ENCODE measurements at places on chromosomes 13 and 19. TPM values are rescaled to one million over a fixed set of nuclear protein-coding genes. Genes with fewer than 3 reads are reported as not detected.
A peak's percentile ranks its signal among the peaks of the same experiment; 100 is the strongest.

PALM gene
- 29.2 TPM for polyA plus RNA-seq

TUBB4A gene
- polyA plus RNA-seq = 7.3 TPM

C13orf42 gene
- polyA plus RNA-seq = not detected

ATP8B3 gene
- 0.99 TPM for polyA plus RNA-seq

ZNF442 gene
- polyA plus RNA-seq = 2.2 TPM

GRCh38 chr13:87810391-87810801, 139.2 kb downstream of the SLITRK5 start:
- H3K27me3 ChIP-seq = no peaks in the 10 kb centered on the region
- no peaks in the 10 kb centered on the region for H3K36me3 ChIP-seq
- no peaks in the 10 kb centered on the region for H3K4me1 ChIP-seq
- no peak overlapping the region for H3K4me3 ChIP-seq
- DNase-seq = no peak
- H3K27ac ChIP-seq = no peak overlapping the region

DNA sequence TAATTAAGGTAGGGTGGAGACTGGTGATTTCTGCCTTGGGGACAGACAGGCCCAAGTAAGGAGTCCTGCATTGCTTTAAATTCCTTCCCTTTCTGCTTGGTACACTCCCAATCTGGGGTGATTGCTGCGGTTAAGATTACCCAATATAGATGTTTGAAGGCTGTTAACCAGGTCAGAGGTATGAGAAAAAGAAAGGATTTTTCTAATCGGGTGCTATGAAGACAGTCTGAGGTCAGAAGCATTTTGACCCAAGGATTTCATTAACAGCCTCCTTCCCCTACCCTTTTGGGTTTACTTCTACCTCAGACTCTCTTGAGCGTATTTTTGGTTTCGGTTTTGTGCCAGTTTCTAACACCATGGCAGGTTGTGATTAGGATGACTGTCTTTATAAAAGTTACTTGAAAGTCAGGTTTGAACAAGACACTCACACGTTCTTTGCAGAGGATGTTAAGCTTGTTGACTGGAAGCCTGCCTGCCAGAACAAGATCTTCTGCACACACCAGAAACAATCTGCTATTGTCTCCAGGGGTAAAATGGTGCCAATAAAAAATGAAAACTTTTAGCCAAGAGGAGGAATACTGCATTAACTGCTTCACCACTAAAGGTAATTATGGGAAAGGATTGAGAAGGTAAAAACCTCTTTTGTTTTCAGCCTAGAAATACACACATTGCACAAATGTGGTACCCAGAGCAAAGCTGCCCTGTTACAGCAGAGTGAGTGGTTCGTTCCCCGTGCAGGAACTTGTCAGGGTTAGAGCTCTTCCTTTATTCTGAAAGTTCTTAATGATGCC, 108.8 kb downstream of the NDFIP2 start:
- DNase-seq = no peak
- no peaks in the 10 kb centered on the region for H3K4me1 ChIP-seq

DNA sequence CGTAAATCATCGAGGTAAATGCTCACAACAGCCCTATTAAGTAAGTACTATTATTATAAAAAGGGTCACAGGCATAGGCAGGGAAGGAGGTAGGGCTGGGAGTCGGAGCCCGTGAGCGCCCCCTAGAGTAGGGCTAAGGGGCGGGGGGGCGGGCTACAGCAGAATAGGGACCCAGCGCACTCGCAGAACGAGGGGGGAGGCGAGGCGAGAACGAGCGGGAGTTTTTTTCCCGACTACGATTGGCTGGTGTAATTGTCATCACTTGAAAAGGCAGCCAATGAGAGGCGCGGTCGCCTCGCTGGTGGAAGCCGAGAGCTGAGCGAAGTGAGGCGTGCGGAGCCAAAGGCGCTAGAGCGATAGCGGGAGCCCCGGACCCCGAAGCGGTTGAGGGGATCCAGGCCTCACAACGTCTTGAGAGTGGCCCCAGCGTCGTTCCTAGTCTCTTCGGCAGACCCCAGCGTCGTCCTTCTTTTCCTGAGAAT, 24.2 kb downstream of the KEAP1 start:
- peaks cover 10% of the 10 kb centered on the region for H3K27me3 ChIP-seq
- H3K4me1 ChIP-seq = peaks cover 7% of the 10 kb centered on the region
- no peaks in the 10 kb centered on the region for H3K36me3 ChIP-seq
- H3K4me3 ChIP-seq = no peak overlapping the region
- peak; percentile 73 for DNase-seq

DNA sequence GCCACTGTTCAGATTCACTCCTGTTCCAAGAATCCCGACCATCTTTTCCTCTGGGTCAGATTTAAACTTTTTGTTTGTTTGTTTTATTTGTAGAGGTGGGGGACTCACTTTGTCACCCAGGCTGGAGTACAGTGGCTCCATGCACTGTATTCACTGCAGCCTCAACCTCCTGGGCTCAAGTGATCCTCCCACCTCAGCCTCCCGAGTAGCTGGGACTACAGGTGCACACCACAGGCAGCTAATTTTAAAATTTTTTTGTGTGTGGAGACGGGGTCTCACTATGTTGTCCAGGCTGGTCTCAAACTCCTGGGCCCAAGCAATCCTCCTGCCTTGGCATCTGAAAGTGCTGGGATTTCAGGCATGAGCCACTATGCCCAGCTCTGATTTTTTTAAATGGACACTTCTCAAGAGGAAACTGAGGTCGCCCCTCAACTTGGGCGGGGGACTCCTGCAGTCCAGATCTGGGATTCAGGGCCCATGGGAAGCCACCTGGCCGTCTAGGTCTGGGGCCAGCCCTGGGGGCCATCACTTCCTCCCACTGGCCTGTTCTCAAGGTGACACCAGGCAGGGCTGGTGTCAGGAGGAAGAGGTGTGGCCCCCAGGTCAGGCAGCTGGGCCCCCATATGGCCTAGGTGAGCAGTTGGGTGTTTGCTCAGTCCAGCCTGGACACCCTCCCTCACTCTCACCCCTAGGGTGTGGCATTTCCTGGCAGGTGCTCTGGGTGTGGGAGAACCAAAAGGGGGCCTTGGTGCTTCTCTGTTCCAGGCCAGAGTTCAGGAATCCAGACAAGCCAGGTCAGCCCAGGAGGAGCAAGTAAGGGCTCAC, 1.3 kb downstream of the B3GNT3 start:
- H3K27ac ChIP-seq = peak overlapping the region; percentile 99
- peak; percentile 98 for DNase-seq
- H3K36me3 ChIP-seq = peaks cover 6% of the 10 kb centered on the region

DNA sequence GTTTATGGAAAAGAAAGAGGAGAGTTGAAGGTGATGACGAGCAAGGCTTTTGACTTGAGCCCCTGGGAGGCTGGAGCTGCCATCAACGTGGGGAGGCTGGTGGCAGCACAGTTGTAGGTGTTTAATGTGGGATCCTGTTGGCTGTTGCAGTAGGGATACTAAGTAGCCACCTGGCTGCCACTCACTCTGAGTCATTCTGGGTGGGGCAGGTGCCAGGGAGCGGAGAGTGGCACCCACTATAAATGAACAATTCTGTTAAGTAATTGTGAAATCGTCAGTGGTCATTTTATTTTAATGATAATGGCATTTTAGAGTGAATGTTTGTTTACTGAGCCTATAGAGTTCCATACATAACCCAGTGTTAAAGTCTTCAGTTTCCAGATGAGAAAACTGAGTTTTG, 9.8 kb downstream of the ZNF317 start:
- no peaks in the 10 kb centered on the region for H3K4me1 ChIP-seq
- H3K4me3 ChIP-seq = no peak overlapping the region
- H3K27ac ChIP-seq = no peak overlapping the region
- no peaks in the 10 kb centered on the region for H3K27me3 ChIP-seq
- DNase-seq = no peak

NUFIP1 gene
- polyA plus RNA-seq = 8.7 TPM

DNA sequence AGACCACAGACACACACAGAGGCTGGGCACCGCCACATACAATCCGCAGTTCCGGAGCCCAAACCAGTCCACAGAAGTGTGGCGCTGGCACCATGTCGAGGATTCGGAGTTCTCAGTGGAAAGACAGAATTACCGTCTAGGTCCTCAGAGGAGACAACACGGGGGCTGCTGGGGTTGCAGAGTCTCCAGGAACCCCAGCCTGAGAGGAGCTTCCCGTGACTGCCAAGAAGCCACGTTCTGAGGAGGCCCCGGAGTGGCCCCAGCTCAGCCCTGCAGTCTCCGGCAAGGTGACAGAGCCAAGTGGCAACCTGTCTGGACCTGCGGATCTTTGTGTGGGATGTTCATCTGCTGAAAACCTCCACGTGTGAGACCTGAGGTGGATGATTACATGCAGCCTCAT, 7.3 kb upstream of the ADPRHL1 start:
- peaks cover 44% of the 10 kb centered on the region for H3K36me3 ChIP-seq
- DNase-seq = no peak
- no peak overlapping the region for H3K4me3 ChIP-seq
- H3K27ac ChIP-seq = no peak overlapping the region
- no peaks in the 10 kb centered on the region for H3K4me1 ChIP-seq

GRCh38 chr13:60118696-60119400, 44.9 kb downstream of the DIAPH3 start:
- no peaks in the 10 kb centered on the region for H3K36me3 ChIP-seq
- no peak for DNase-seq
- no peak overlapping the region for H3K27ac ChIP-seq
- no peaks in the 10 kb centered on the region for H3K4me1 ChIP-seq
- no peak overlapping the region for H3K4me3 ChIP-seq
- no peaks in the 10 kb centered on the region for H3K27me3 ChIP-seq

KLK15 gene
- 0.10 TPM for polyA plus RNA-seq

- no peak overlapping the region for H3K4me3 ChIP-seq
- peaks cover 41% of the 10 kb centered on the region for H3K4me1 ChIP-seq
- no peak for DNase-seq
- H3K27me3 ChIP-seq = no peaks in the 10 kb centered on the region
- H3K27ac ChIP-seq = peak overlapping the region; percentile 96
- peaks cover 10% of the 10 kb centered on the region for H3K36me3 ChIP-seq
These were observed 6.8 kb downstream of the ZC3H4 start for GRCh38 chr19:47106821-47107201.

IGFL3 gene
- polyA plus RNA-seq = not detected

- H3K4me1 ChIP-seq = peaks cover 4% of the 10 kb centered on the region
- H3K4me3 ChIP-seq = no peak overlapping the region
- DNase-seq = no peak
- H3K36me3 ChIP-seq = peaks cover 18% of the 10 kb centered on the region
- H3K27me3 ChIP-seq = no peaks in the 10 kb centered on the region
- no peak overlapping the region for H3K27ac ChIP-seq
These were observed 57.8 kb downstream of the CCDC70 start for GRCh38 chr13:51919531-51919930.

- no peak for DNase-seq
- H3K27me3 ChIP-seq = no peaks in the 10 kb centered on the region
- H3K36me3 ChIP-seq = no peaks in the 10 kb centered on the region
- H3K27ac ChIP-seq = no peak overlapping the region
- no peak overlapping the region for H3K4me3 ChIP-seq
These were observed 318.8 kb downstream of the TEX29 start for GRCh38 chr13:111639196-111639705.

- peaks cover 4% of the 10 kb centered on the region for H3K4me1 ChIP-seq
- H3K4me3 ChIP-seq = peak within 1 kb of the TSS; percentile 100
- peak; percentile 100 for DNase-seq
- peak within 1 kb of the TSS; percentile 77 for H3K27ac ChIP-seq
- peaks cover 24% of the 10 kb centered on the region for H3K36me3 ChIP-seq
- H3K27me3 ChIP-seq = no peaks in the 10 kb centered on the region
These were observed at the start of gene AKAP8L for GRCh38 chr19:15418579-15419412. Gene AKAP8L (minus strand): TSS chr19:15418988. CDS start chr19:15418923, 65 bp downstream.

DNA sequence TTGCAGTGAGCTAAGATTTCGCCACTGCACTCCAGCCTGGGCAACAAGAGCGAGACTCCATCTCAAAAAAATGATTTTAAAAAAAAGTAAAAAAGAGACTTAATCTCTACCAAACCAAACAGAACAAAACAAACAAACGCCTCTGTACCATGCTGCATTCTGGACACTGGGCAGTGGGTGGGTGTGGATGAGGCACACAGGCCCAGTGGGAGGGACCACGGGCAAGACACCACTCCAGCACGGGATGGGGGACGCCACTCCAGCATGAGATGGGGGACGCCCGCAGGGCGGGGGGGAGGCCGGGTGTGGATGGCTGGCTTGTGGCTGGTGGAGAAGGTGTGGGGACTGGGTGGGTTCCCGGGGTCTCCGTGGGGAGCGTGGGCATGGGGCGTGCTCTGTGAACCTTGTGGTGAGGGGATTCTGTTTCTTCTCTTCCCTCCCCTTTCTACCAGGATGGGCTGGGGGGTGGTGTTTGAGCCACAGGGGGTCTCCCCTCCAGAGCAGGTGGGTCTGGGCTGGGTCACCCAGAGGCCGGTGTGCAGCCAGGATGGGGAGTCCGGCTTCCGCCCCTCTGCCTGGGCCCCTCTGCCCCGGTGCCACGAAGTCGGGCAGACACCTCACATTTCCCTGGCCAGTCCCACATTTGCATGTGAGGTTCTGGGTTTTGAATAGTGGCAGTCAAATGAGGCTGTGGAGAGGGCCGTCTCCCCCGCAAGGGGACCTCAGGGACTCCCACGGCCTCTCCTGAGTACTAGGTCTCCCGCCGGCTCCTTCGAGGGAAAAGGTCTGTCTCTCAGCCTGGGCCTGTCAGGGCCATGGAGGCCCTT, 23.9 kb upstream of the MATK start:
- H3K27me3 ChIP-seq = no peaks in the 10 kb centered on the region
- no peaks in the 10 kb centered on the region for H3K36me3 ChIP-seq
- no peak overlapping the region for H3K4me3 ChIP-seq
- DNase-seq = no peak
- no peak overlapping the region for H3K27ac ChIP-seq

GRCh38 chr13:32107474-32107873, 75.9 kb downstream of the FRY start:
- no peaks in the 10 kb centered on the region for H3K36me3 ChIP-seq
- H3K27ac ChIP-seq = no peak overlapping the region
- DNase-seq = no peak

NLRP9 gene
- polyA plus RNA-seq = not detected

DNA sequence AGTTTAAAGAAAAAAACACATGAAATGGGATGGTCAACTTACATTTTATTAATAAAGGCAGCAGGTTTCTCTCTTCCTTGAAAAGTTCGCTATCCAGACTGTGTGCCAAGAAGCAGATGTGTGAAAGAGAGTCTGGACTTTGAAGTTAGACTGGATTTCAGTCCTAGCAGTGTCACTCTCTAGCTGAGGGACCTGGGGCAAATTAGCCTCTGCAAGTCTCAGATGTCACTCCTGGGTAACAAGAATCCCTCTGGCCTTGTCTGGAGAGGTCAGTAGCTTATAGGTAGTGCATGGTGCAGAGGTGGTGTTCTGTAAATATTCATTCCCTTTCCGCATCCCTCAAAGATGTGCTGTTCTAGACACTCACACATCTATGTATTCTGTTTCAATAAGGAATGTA, 187.6 kb upstream of the RNF113B start:
- no peaks in the 10 kb centered on the region for H3K27me3 ChIP-seq
- H3K4me1 ChIP-seq = no peaks in the 10 kb centered on the region
- DNase-seq = no peak
- H3K36me3 ChIP-seq = no peaks in the 10 kb centered on the region
